Karpas-422 (cell line): ENCODE measurements at places on chromosomes 4 and X. TPM values are rescaled to one million over a fixed set of nuclear protein-coding genes. Genes with fewer than 3 reads are reported as not detected.

LUZP4 gene
- not detected in 2 replicates for total RNA-seq

AWAT2 gene
- total RNA-seq, result not detected in 2 replicates

GPC3 gene
- total RNA-seq, result not detected in 2 replicates

ARHGAP4 gene
- total RNA-seq, result 104 and 218 TPM in 2 replicates

RAB33B gene
- 9.2 and 17.2 TPM in 2 replicates for total RNA-seq

IDS gene
- 134 and 263 TPM in 2 replicates for total RNA-seq

SLC2A9 gene
- 0.71 and 0.72 TPM in 2 replicates for total RNA-seq

IQCM gene
- total RNA-seq, result not detected in 2 replicates

P2RY4 gene
- not detected in 2 replicates for total RNA-seq

ZDHHC9 gene
- 15.2 and 18.4 TPM in 2 replicates for total RNA-seq

RBM47 gene
- total RNA-seq, result not detected in 2 replicates

TSPAN7 gene
- total RNA-seq, result not detected in 2 replicates

SASH3 gene
- 63.0 and 103 TPM in 2 replicates for total RNA-seq

CNKSR2 gene
- total RNA-seq, result not detected in 2 replicates

TMEM156 gene
- total RNA-seq, result 152 and 240 TPM in 2 replicates

NEIL3 gene
- total RNA-seq, result 4.6 and 9.1 TPM in 2 replicates

L1CAM gene
- not detected in 2 replicates for total RNA-seq
